ENCODE measurements at places on chromosomes 4 and X.
A peak's percentile ranks its signal among the peaks of the same experiment; 100 is the strongest.

- DNase-seq: no peak
Measured at GRCh38 chrX:120244395-120244734, 6.2 kb upstream of the ZBTB33 start.

DNA sequence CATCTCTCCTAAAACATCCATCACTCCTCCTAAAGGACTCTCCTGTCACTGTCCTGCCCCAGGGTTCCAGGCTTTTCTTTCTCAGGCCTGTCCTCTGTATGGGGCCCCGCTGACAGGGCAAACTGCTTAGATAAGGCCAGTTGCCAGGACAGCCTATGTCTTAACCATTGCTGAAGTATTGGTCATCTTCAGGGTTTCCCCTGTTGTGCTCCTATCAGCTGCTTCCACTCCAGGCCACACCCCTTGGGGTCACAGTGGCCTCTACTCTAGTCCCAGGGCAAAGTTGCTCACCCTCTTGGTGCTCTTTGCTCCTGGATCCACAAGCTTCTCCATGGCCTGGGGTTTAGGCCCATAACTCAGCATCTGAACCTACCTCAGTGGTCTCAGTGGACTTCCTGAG is 138.0 kb upstream of the PJA1 start:
- DNase-seq: peak; percentile 3

- DNase-seq: no peak
Measured at GRCh38 chr4:145207934-145208333, 27.5 kb upstream of the OTUD4 start.

GRCh38 chr4:624705-625590 is at the start of gene PDE6B:
Gene PDE6B, plus strand, starts transcription at chr4:625573. Its CDS starts 54 bp downstream, at chr4:625627.
- no peak for DNase-seq

GRCh38 chrX:41276661-41277506 is 57.1 kb upstream of the DDX3X start:
- no peak for DNase-seq

DNA sequence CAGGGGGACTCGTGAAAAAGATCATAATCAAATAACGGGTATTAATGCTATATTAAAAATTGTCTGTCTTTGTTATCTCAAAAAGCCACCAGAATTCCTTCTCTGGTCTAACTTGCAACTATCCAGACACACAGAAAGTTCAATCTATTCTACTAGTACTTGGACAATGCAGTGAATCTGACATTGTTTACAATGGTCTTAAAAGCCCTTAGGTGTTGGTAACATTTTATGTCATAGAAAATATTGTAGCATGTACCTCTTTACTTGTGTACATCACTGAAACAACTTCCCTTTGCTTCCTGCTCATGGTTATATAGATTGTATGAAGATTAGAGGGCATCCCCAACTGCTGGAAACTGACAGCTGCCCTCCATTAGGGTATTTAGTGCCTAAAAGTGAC is 71.1 kb upstream of the PPP3CA start:
- no peak for DNase-seq

- peak; percentile 68 for DNase-seq
Measured at GRCh38 chr4:17092736-17093437, 194.4 kb upstream of the LDB2 start.

DNA sequence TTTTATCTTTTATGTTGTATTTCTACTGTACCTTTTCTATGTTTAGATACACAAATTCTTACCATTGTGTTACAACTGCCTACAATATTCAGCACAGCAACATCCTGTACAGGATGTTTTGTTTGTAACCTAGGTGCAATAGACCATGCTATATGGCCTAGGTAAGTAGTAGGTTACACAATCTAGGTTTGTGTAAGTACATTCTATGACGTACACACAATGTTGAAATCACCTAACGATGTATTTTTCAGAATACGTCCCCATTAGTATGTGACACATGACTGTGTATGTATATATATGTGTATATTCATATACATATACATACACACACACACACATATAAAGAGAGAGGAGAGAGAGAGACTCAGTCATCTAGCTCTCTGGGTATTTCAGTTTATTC is 103.5 kb downstream of the CLNK start:
- no peak for DNase-seq

DNA sequence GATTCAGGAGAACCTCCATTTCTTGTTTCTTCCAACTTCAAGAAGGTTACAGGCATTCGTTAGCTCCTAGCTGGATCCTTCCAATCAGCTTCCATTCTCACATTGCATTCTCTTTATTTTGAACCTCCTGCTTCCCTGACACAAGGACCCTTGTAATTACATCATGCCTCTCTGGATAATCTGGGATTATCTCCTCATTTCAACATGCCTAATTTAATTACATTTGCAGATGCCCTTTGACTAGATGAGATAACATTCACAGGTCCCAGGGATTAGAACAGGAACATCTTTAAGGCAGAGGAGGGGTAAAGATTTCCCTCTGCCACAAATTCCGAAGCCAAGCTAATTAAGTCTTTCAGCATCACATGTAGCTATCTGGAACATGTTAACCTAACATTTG is 753.8 kb upstream of the PCDH7 start:
- no peak for DNase-seq

- no peak for DNase-seq
Measured at GRCh38 chr4:139828966-139829664, 163.5 kb downstream of the MGST2 start.

DNA sequence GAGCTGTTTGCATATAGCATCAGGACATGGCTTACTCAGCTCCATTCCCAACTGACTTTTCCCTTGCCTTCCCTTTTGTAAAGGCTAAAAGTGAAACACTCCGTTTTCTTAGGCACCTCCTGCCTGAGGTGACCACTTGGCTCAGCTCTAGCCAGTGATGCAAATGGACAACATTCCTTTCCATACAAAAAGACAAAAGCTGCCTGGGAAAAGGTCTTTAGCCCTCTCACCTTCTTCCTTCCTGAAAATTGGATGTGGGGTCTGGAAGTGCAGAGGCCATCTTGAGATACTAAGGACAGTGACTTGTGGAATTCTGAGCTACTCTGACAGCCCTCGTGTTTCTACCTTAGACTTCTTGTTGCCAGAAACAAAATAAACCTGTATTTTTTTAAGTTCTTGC is 27.7 kb upstream of the SFRP2 start:
- DNase-seq: no peak

DNA sequence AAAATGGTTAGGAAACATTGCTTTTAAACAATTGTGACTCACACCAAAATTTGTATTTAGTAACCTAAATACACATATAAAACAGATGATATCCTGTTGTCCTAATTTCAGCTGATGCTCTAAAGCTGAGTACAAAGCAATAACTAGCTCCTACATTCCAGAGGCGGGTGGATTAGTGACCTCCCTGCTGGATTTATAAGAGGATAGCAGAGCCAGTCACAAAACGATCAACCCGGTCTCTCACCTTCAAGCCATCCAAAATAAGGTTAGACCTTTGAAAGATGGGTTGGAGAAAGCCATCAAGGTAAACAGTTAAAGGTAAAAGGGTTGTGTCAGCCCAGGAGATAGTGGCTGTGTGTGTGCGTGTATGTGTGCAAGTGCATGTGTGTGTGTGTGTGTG is 43.2 kb upstream of the SFRP2 start:
- DNase-seq: no peak

- DNase-seq: peak; percentile 13
Measured at GRCh38 chr4:28621591-28621990, 1761.0 kb downstream of the STIM2 start.
